ENCODE measurements at places on chromosomes 3 and 15.
A peak's percentile ranks its signal among the peaks of the same experiment; 100 is the strongest.

DNA sequence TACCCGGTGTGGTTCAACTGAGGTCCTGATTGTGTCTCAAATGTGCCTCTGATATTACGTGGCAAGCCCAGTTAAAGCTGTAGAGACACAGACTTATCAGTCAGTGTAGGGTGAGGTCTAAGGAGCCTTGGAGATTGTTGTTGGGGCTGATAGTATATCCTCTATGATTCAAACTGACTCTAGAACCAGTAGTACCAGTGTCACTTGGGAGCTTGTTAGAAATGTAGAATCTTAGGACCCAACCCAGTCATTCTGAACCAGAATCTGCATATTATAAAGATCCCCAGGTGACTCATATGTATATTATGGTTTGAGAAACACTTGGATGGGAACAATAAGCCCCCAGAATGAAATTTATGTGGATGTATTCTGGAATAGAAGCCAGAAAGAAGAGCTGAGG lies 83.5 kb downstream of the PIK3R4 start:
- no peak for DNase-seq

DNA sequence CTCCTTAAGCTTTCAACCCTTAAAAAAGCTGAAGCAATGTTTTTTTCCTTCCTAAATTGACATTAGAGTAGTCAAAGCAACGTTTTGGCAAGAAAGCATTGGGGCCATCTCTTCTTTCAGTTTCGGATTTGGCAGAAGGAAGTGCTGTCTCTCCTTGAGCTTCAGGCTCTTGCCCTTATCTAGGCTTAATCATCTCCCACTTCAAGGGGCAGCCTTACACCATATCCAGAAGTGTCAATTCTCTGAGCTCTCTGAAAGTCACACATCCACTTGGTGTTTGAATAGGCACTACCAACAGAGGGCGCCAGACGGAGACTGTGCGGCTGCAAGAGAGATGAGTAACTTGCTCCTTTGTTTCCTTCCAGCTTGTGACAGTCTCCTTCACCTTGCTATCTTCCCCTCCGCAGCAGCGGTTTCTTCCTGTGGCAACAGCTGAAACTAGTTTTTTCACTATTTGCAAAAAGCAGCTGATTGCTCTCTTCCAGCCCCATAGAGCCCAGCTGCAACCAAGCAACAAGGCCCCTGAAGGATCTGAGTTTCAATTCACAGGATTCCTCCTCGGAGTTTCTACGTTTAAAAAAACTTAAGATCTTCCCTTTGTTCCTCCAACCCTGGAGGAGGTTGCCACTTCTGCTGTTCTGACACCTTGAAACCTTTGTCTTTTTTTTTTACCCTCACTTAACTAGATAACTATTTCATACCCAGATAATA lies 147.0 kb upstream of the SLCO3A1 start:
- peak; percentile 68 for DNase-seq

DNA sequence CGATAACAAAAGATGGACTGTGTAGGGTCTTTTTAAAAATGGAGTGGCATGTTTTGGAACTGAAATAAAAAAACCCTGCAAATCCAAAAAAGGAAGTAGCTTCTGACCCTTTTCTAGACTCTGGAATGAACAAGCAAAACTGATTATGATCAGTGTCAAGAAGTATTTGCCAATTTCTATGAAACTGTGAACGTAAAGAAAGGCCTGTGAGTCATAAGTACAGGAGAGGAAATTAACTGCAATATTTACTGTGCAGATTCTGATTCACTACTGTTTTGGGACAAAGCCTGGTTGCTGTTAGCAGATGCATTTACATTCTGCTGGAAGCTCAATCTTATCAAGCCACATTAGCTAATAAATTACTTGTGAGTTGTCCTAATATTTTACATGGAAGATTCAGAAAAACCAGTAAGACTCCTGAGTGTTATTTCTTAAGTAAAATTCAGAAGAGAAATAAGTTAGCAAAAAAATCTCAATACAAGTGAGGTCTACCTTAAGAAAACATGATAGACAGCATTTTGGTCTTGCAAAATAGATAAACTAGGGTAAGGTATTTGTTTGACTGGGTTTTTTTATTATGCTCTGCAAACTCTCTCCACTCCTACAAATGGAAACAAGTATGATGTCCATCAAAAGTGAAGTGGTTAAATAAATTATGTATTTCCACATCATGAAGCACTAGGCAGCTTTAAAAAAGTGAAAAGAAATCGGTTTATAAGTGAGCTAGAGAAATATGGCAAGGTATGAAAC lies 90.2 kb upstream of the LMOD3 start:
- DNase-seq = no peak

DNA sequence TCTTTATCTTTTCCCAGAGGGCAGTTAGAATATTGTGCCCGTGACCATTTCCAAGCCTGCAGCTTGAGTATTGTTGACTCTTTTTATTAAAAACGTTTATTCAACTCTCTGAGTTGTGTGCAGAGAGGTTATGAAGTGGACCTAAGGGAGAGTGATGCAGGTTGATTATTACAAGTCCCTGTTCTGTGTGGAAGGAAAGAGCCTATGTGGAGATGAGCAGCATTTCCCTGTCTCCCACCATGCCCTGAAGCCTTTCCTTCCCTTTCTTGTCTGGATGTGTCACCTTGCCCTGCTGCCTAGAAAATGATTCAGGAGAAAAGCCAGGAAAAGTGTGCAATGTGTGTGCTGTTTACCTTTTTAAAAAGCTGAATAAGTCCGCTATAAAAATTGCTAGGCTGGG lies 19.4 kb downstream of the ZPLD1 start:
- DNase-seq = no peak

DNA sequence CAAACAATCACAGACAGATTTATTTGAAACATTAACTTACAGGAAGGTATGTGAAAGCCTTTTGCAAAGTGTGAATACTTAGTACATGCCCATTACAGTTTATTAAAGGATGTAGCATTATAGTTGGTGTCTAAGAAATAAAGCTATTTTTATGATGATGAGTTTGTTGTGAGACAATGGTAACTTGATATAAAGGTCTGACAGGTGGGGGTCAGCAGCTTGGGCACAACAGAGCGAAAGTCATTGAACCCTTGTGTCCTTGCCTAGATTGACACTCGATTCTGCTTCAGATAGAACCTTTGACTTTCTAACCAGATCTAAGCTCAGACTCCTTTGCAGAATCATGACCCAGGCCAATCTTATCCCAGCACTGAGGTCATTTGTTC lies 777.9 kb downstream of the NTRK3 start:
- no peak for DNase-seq

- no peak for DNase-seq
Measured at GRCh38 chr3:148756311-148756710, 58.6 kb downstream of the AGTR1 start.

- no peak for DNase-seq
Measured at GRCh38 chr3:128665362-128666021, 14.9 kb upstream of the RPN1 start.

GRCh38 chr15:80662129-80662528 lies 33.0 kb upstream of the ABHD17C start:
- no peak for DNase-seq

DNA sequence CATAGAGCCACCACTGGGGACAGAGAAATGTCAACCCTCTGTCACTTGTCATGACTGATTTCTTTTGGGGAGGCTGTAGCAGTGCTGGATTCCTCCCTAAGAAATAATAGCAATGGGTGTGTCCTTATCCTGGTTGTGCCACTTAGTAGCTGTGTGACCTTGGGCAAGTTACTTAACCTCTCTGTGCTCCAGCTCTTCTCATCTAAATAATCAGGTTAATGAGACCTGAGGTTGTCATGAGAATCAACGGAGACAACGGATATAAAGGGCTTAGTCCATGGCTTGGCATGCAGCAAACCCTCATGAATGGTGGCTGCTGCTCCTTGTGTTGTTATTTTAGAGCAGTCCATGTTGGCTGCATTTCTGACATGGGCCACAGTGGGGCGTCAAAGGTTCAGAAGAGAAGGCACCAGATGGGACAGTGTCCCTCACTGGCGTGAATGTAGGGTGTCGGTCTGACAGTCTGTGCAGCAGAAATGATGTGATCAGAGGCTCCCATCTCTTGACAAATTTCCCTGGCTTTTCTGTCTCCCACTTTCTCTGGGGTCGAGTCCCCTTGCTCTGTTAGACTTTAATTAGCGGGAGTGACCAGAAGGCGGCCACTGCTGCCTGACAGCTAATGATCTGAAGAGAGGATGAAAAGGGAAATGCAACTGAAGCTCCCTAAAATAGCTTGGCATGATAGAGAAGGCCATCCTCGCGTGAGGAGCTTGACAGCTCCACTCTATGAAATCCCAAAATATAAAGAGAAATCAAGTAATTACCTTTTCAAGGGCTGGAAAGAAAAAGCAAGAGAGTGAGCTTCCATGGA lies 209.4 kb downstream of the CADPS start:
- no peak for DNase-seq

DNA sequence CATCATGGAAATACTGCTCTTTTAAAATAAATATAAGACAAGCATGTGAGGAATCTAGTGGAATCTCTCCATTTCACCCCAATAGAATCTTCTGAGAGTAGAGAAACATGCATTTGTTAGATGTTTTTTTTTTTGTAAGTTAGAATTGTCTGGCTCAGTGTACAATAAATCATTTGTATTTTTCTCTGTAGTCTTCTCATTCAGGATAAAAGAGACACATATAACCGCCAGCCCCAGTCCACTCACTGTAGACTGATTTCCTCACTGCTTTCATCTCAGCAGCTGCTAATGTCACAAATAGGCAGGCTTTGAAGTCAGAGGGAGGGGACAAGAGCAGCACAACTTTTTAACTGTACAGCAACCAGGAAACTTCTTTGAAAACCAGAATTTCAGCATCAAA lies 140.2 kb upstream of the RBMS3 start:
- no peak for DNase-seq

- no peak for DNase-seq
Measured at GRCh38 chr3:134795746-134796280, 753 bp downstream of the EPHB1 start.

GRCh38 chr3:172276103-172276502 lies 172.2 kb downstream of the GHSR start:
- no peak for DNase-seq

DNA sequence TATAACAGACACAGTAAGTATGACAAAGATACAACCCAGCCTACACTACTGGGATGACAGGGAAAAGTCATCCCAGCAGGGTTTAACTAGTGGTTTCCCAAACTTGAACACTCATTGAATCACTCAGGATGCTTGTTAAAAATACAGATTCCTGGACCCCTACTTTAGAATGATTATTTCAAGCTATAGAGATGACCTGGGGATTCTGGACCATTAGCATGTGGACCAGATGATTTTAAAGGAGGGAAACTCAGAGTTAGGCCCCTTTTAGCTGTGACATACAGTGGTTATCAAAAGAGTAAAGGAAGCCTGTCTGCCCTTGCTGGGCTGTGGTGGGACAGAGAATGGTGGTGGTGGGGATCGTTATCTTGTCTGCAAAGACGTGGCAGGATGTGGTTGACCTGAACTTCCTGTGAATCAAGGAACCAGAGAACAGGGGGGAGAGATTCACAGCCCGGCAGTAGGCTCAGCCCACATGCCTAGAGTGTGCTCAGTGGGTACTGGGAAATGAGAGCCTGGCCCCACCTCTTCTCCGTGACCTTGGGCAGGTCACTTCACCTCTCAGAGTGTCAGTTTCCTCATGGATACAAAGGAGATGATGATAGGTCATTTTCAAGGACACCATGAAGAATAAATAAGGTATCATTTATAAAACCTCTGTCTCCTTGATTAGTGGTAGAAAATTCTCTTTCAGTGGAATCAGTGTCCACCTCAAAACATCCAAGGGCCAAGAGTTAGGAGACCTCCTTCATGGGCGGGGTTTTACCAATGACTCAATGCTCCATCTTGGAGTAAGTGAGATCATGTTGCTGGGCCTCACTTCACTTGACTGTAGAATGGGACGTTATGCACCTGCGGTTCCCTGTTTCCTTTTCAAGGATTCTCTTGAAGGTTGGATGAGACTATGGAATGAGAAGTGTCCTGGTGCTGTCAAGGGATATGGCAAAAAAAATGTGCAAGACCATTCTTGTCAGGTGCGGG lies 306.5 kb downstream of the RPLP1 start:
- DNase-seq = peak; percentile 50

DNA sequence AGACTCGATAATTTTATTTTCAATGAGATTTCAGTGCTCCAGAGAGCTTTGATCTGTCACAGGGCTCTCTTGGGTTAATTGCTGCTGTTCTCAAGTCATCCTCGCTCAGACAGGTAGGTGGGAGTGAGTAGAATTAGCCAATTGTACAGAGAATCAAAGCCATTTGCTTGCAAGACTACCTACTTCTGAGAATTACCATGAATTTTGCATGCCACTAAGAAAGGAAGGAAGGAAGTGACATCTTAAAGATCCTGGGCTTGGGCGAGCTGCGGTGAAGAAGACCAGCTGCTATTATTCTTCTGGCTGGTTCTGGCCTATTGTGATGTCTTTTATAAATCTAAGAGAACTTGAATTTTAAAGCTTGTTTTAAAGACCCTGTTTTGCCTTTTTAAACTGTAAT lies 154.1 kb upstream of the LPP start:
- DNase-seq = no peak

DNA sequence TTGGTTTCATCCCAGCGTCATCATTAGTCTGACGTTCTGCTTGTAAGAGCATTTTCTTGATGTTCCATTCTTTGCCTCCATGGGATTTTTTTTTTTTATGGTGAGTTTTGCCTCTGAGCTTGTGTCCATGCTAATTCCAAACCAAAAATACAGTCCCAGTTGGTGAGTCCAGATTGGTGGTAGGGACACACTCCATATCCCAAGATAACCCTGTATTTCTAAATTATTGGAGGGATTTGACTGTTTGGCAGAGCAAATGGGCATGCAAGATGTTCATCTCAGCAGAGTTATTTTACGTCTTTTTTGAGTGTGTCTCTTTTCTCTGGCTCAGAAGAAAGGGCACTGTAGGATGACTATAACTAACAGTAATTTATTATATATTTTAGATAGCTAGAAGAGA lies 526.8 kb upstream of the CFAP20DC start:
- no peak for DNase-seq

- DNase-seq = no peak
Measured at GRCh38 chr3:9681723-9682081, 21.9 kb upstream of the CPNE9 start.

DNA sequence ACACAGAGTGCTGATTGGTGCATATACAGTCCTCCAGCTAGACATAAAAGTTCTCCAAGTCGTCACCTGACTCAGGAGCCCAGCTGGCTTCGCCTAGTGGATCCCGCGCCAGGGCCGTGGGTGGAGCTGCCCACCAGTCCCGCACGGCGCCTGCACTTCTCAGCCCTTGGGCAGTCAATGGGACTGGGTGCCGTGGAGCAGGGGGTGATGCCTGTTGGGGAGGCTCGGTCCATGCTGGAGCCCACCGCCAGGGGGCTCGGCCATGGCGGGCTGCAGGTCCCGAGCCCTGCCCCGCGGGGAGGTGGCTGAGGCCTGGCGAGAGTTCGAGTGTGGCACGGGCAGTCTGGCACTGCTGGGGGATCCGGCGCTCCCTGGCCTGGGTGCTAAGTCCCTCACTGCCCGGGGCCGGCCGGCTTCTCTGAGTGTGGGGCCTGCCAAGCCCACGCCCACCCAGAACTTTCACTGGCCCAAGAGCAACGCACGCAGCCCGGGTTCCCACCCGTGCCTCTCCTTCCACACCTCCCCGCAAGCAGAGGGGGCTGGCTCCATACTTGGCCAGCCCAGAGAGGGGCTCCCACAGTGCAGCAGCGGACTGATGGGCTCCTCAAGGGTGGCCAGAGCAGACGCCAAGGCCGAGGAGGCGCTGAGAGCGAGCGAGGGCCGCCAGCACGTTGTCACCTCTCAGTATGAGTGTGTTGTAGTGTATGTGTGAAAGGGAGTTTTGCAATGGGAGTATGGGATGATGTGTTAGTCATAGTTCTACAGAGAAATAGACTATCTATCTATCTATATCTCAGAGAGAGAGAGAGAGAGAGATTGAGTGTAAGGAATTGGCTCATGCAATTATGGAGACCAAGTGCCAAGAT lies 69.0 kb downstream of the UBE2E2 start:
- DNase-seq = no peak
